Activated CD4-positive, alpha-beta T cell treated with anti-CD3 and anti-CD28 coated beads, Interleukin-2, amount 50 U/mL, for 4 hours (primary cell): ENCODE measurements at places on chromosomes 1 and 21.

- DNase-seq, result no peak
Measured at GRCh38 chr1:58030456-58030855, 516.1 kb downstream of the OMA1 start.

GRCh38 chr1:43847290-43847689 is 86.3 kb upstream of the ARTN start:
- no peak for DNase-seq

DNA sequence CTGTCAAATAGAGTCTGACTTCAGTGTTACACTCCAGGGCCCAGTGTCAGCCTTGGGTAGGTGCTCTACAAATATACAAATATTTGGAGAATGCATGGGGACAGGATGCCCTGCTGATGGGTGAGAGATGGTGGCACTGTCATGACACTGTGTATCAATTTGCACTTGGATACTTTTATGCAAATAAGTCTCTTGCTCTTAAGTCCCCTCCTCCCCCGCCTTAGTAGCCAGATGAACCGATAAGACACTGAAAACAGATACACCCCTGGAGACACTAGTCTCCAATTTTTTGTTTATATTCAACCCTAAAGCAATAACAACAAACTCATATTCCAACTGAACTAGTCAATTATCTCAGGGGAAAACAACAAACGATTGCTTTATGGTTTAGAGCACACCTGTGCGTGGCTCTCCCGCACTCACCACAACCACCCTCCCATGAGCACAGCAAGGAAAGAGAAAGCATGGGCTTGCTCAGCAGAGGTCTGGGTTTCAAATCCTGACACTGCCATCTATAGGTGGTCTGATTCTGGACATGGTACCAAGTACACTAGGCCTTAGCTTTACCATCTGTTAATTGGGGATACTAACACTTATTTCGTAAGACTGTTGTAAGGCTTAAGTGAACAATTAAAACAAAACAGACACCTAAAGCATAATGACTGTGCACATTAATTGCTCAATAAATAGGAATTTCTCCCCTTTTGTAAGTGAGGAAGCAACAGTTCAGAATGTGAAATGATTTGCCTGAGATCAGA is 50.3 kb downstream of the HIVEP3 start:
- DNase-seq, result no peak

- no peak for DNase-seq
Measured at GRCh38 chr1:30267046-30267445, 456.3 kb downstream of the MATN1 start.

GRCh38 chr1:55669293-55669692 is 454.1 kb upstream of the USP24 start:
- no peak for DNase-seq

GRCh38 chr1:190436615-190437014 is 41.0 kb downstream of the BRINP3 start:
- no peak for DNase-seq

GRCh38 chr1:44542420-44543063 is 131.7 kb downstream of the TMEM53 start:
- DNase-seq, result no peak

- DNase-seq, result peak; percentile 31
Measured at GRCh38 chr1:228185641-228185965, 20.0 kb downstream of the IBA57 start.

DNA sequence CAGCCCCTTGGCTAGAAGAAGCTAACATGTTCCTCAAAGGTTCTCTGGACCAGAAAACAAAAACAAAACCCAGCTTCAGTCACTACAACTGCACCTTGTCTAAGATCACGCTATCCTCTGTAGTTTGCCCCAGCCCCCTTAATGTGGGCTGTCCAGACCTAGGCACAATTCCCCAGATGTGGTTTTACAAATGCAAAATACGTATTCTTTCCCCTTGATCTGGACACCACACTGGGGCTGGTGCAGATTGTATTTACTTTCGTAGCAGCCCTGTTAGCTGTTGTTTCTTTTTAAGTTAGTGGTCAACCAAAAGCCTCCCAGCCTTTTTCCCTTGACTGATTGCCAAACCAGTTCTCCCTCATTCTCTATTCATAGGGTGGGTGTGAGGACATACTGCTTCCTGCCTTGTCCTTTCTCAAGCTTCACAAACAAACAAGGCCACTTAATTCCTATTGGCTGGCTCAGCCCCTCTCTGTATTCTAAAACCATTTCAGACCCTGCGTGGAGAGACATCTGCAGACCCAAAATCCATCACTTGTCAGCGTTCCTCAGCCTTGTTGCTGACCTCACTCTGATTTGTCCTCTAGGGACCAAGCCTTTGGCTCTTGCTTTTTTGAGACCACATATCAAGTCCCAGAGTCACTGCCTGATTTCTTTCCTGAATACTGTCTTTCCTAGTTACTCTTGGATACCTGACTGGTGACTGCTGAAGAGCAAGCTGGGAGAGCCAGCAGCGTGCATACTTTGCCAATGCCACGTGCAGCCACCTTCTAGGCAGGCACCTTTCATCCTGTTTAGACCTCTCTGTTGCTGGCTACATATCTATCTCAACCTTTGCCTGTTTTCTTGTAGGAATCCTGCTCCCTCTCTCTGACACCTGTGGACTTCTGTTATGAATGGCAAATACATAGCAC is 96.4 kb upstream of the RAB3GAP2 start:
- no peak for DNase-seq

- no peak for DNase-seq
Measured at GRCh38 chr21:41662761-41663160, 104.1 kb downstream of the RIPK4 start.

DNA sequence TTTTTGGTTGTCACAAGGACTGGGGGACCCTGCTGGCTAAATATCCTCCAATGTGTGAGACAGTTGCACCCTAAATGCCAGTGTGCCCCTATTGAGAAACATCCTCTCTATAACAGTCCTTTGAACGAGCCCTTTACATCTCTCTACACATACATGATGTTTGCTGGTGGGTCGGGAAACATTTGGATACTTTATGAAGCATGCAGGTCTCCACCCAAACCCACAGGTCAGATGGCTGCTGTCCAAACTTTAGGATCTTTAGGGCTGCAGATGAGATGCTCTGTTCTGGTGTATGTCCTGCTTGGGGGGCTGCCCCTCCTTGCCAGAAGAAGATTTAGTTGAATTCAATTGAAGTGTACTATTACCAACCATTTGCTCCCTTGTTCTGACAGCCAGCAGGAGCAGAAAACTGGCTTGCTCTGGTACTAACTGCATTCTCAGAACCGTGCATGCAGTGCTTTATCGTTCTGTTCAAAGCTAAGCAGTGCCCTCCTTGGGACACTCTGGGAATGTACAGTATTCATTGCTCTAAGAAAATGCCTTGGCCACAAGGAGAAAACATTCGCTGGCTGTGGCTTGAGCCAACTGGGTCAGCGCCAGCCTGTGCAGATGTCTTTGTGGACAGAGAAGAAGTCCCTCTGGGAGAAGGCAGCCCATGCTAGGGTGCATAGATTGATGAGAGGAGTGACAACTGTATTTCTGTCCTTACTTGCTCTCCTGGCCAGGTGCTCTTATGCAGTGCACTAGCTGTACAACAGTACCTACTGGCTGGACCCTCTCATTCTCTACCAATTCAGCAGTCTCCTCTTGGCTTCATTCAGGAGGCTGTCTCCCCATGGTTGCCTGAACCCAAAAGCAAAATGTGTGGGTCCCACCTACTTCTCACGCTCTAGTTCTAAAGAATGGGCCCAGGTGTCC is 61.4 kb upstream of the DIRAS3 start:
- no peak for DNase-seq

GRCh38 chr1:204203206-204203767 is 7.0 kb upstream of the KISS1 start:
- DNase-seq, result no peak

DNA sequence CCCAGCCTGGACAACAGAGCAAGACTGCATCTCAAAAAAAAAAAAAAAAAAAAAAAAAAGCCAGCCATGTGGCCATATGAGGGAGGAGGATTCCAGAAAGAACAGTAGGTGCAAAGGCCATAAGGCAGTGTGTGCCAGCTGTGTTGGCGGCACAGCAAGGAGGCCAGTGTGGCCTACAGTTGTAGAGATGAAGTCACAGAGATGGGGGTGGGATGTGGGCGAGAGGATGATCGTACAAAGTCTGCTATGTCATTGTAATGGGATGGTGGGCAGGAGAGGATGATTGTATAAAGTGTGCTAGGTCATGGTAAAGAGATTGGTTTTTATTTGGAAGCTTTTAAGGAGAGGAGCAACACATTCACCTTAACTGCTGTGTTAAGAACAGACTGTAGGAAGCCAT is 9.8 kb upstream of the CR1 start:
- no peak for DNase-seq

- DNase-seq, result no peak
Measured at GRCh38 chr1:115911294-115911693, 65.0 kb upstream of the SLC22A15 start.

DNA sequence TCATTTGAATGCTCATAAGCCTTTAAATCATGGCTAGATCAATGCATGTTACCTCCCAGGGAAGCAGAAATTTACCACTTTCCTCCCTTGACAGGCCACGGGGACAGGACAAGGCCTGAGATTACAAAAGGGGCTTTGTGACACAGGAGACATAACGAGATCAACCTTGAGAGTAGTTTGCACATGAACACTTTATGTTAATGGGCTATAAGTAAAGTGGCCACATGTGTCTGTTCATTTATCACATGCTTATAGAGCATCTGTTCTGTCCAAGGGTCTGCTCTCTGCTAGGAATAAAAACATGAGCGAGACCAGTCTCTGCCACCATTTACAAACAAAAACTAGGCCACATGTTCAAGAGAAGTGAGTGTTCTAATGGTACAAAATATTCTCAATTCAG is 144.1 kb upstream of the C8B start:
- no peak for DNase-seq

GRCh38 chr1:16386454-16387113 is 19.5 kb downstream of the SZRD1 start:
- DNase-seq, result no peak

DNA sequence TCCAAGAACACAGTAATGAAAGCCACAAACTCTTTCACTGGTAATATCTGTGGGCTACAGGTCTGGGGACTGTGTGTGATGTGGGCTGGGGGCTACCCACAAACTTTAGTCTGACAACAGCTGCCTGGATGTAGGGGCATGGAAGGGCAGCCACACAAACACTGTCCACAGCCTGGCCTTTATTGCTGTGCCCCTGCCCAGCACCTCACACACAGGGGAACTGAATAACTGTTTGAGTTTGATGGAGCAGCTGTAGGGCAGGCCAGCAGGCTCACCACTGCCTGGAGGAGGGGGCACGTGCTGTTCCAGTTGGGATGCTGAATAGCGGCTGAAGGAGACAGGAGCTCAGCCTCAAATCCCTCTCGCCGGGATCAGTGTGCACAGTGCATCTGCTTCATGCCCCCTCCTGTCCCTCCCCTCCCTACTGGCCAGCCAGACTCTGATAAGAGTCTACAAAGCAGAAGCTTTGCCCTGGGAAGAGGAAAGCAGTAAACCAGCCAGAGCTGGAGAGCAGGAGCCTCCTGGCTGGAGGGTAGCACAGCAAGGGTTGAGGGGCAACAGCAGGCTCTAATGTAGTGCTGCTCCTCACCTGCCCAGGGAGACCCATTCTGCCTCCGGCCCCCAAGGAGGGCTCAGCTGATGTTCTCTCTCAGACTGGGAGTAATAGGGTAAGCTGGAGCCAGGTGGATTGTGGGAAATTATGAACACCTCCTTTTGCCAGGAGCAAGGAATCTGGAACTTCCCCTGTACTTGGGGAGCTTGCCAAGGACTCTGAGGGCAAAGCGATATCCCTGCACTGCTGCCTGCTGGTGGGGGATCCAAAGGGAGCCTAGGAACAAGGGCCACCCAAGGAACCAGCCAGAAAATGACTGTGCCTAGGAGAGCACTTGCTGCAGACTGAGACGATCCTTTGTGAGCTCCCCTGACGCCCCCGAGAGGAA is 70.2 kb upstream of the GOLT1A start:
- DNase-seq, result no peak

- no peak for DNase-seq
Measured at GRCh38 chr21:16180614-16181013, 450.8 kb downstream of the USP25 start.

GRCh38 chr1:53869454-53870117 is 20.0 kb downstream of the YIPF1 start:
- no peak for DNase-seq

DNA sequence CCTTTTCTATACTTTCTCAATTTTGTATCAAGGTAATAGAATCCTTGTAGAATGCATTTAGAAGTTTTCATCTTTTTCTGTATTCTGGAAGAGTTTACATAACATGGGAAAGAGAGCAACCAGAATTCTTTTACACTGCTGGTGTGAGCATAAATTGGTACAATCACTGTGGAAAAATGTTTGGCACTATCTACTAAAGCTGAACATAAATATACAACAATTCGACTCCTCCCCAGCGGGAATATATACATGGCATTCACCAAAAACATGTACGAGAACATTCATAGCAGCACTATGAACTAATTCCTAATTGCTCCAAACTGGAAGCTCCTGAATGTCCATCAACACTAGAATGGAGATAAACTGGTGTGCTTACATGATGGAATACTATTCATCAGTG is 1.8 kb upstream of the ACBD6 start:
- DNase-seq, result no peak

- DNase-seq, result no peak
Measured at GRCh38 chr1:7456722-7457082, 314.4 kb upstream of the VAMP3 start.

GRCh38 chr1:25049190-25049589 is 119.1 kb upstream of the RUNX3 start:
- no peak for DNase-seq

- DNase-seq, result no peak
Measured at GRCh38 chr1:83960669-83961277, 38.2 kb downstream of the TTLL7 start.

GRCh38 chr1:206685769-206686477 is 1.2 kb downstream of the MAPKAPK2 start:
- DNase-seq, result no peak

GRCh38 chr1:14840374-14840773 is 241.9 kb downstream of the KAZN start:
- no peak for DNase-seq

- no peak for DNase-seq
Measured at GRCh38 chr1:233010146-233010545, 59.7 kb downstream of the NTPCR start.

- no peak for DNase-seq
Measured at GRCh38 chr1:54709547-54710292, 5.9 kb upstream of the TTC4 start.

DNA sequence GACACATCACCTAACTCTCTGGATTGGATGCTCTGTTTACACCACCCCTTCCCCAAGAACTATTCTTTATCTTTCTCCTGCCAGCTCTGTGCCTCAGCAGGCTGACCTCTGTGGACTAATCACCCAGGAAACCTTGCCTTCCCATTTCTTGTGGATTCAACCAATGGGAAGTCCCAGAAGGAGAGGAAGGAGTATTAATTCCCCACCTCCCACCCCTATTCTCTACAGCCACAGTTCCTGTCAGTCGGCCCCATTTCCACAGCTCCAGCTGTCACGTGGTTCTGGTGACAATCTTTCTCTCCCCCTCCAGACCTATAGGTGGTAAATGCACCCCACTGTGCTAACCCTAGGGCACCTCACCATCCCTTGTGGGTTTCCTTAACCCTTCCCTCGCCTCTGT is 46.8 kb upstream of the SSBP3 start:
- DNase-seq, result no peak
